ENCODE measurements at places on chromosomes 7 and 10. TPM values are rescaled to one million over a fixed set of nuclear protein-coding genes. Genes with fewer than 3 reads are reported as not detected.

Gene ELFN1
- not detected for total RNA-seq

Gene ARMH3
- 26.3 TPM for total RNA-seq

DNA sequence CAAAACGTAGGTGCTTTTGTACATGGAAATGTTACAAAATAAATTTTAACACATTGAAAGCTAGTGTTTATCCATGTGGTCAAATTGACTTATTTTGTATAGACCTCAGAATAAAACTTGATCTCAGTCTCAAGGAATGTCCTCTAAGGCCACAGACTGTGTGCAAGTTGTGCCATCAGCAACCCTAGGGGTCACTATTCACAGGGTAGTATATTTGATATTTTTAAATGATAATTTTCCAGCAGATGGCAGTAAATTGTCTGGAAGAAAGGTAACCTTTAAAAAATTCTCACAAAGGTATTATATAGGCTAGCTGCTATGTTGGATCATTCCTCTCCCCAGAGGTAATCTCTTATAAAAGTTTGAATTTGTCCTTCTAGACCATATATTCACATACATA is 12.9 kb upstream of the SNX10 start:
- no peak for DNase-seq
- peak overlapping the region; percentile 15 for H3K27ac ChIP-seq
- H3K27me3 ChIP-seq, result peaks cover 2% of the 10 kb centered on the region

DNA sequence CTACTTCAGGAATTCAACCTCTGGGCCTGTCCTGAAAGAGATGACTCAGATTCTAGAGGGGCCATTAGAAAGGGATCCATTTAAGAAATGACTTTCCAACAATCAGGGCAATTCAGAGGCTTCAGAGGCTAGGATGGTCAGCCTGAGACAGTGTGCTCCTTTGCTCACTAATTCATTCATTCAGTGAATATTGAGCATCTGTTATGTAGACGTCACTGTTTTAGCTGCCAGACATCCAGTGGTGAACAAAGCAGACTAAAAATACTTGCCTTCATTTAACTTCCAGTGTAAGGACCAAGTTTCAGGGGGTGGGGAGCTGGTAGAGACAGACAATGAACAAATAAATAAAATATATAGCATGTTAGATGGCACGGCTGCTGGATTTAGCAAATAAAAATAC is 1.6 kb downstream of the KIAA1217 start:
- H3K36me3 ChIP-seq, result no peaks in the 10 kb centered on the region
- no peak overlapping the region for H3K27ac ChIP-seq
- H3K27me3 ChIP-seq, result peaks cover 30% of the 10 kb centered on the region
- DNase-seq, result no peak

Measured in activated CD8-positive, alpha-beta T cell treated with anti-CD3 and anti-CD28 coated beads, Interleukin-2, amount 10 ng/mL, durations not matched to agents 7 days and 5 days (primary cell).